IMR-90 (cell line): ENCODE measurements at places on chromosomes 6 and 20. TPM values are rescaled to one million over a fixed set of nuclear protein-coding genes. Genes with fewer than 3 reads are reported as not detected.

CAP2 gene
- total RNA-seq, result 14.5 and 16.1 TPM in 2 replicates

WFDC12 gene
- total RNA-seq, result not detected in 2 replicates

LY6G6C gene
- total RNA-seq, result not detected in 2 replicates

- H3K4me1 ChIP-seq, result no peaks in the 10 kb centered on the region
- H3K36me3 ChIP-seq, result no peaks in the 10 kb centered on the region
- peaks cover 11% of the 10 kb centered on the region for H3K27me3 ChIP-seq
- no peak overlapping the region for H3K27ac ChIP-seq
These were observed 199.3 kb downstream of the TFAP2C start for GRCh38 chr20:56828402-56828801.

DNA sequence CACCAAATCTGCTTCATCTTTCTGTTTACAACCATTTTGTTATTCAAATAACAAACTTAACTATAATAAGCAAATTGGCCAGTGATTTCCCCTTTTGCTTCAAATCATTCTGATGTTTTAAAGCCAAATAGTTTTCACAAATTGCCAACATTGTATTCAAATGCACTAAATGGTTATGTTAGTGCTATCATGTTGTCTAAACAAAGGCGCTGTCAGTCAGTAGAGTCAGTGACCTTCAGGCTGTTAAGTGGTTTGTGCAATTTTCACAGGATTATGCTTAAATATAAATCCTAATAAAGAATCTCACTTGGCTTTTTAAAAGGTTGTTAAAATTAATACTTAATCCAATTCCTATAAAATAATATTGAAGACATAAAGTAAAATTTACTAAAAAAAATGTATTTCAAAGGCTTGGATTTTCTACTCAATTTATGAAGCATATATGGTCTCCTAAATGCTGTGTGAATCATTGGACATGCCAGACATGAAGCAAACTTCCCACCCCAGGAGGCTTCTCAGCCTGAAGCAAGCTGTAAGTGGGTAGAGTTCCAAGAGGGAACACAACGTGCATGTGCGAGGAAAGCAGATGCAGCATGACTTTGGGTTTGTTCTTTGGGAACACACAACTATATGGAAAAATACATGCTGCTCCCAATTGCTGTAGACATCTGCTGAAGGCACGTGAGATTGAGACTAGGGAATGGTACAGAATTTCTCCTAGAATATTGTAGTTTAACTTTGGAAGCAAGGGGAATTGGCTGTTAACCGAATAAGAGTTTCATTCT, 54.9 kb downstream of the RSPO3 start:
- H3K4me1 ChIP-seq, result peaks cover 2% of the 10 kb centered on the region; the same call in 1 of the 2 replicates
- DNase-seq, result no peak
- no peak overlapping the region for H3K27ac ChIP-seq
- no peaks in the 10 kb centered on the region for H3K36me3 ChIP-seq
- H3K4me3 ChIP-seq, result no peak overlapping the region

DNA sequence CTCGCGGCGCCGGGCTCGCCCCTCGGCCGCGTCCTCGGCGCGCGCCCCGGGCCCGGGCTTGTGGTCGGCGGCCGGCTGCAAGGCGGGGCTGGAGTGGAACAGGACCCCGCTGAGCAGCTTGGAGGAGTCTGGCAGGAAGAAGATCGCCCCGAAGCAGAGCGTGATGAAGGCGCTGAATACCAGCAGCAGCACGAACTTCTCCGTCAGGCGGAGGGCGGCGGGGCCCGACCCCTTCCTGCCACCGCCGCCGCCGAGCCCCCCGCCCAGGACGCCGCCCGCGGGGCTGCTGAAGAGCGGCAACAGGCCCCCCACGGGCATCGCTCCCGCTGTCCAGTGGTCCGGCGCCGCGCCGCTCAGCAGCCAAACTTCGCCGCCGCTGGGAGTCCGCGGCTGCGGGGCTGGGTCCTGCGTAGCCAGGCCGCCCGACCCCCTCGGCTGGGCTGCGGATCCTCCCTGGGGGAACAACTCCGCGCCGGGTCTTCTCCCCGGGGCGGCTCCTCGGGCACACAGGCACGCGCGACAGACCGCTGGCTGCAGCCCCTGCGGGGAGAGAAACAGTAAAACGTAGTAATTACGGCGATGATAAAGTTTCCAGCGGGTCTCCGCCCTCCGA, 707 bp downstream of the MAN1A1 start:
- no peaks in the 10 kb centered on the region for H3K36me3 ChIP-seq
- peak; percentile 29 for DNase-seq
- H3K4me3 ChIP-seq, result peak overlapping the region; percentile 98
- H3K4me1 ChIP-seq, result peaks cover 5% of the 10 kb centered on the region; the same call in 1 of the 2 replicates
- peak overlapping the region; percentile 49; the same call in 1 of the 2 replicates for H3K27ac ChIP-seq

DNA sequence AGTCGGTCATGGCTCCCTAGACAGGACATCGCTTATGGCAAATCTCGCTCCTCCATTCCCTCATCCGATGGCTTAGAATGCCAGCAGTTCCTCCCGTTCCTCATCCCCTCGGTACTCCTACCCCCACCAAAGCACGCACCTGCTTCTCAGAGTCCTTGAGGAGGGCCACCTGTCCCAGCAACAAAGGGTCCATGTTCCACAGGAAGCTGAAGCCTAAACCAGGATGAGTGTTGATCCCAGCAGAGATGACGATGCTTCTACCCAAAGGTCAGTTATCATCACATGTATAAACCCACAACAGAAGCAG, 111.2 kb downstream of the THBS2 start:
- no peak overlapping the region for H3K27ac ChIP-seq
- no peaks in the 10 kb centered on the region for H3K36me3 ChIP-seq
- H3K4me3 ChIP-seq, result no peak overlapping the region
- no peaks in the 10 kb centered on the region for H3K27me3 ChIP-seq
- DNase-seq, result no peak

DNA sequence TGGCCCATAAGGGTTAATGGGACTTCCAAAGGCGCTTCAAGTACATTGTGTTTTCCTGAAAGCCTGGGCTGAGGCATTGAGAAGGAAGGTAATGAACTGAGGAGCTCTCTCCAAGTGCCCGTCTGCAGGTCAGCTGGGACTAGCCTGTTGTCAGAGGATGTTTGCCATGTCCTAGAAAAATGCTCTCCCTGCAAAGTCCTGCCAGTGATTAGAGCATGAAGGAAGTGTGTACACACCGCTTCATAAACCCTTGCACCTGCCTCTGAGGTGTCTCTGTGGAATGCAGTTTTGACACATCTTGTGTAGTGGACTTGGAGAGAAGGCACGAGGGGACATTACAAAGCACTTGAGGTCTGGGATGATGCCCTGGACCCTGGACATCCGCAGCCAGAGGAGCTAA, 506.7 kb downstream of the KIF16B start:
- H3K27ac ChIP-seq, result no peak overlapping the region
- DNase-seq, result no peak

- H3K36me3 ChIP-seq, result no peaks in the 10 kb centered on the region
- DNase-seq, result no peak
- H3K27me3 ChIP-seq, result no peaks in the 10 kb centered on the region
- no peaks in the 10 kb centered on the region for H3K4me1 ChIP-seq
- H3K27ac ChIP-seq, result no peak overlapping the region
- H3K4me3 ChIP-seq, result no peak overlapping the region
These were observed 580.0 kb upstream of the ZNF337 start for GRCh38 chr20:26276554-26277210.

- no peaks in the 10 kb centered on the region for H3K4me1 ChIP-seq
- H3K27ac ChIP-seq, result no peak overlapping the region
- no peaks in the 10 kb centered on the region for H3K36me3 ChIP-seq
- no peak for DNase-seq
- no peak overlapping the region for H3K4me3 ChIP-seq
These were observed 443.7 kb upstream of the BTBD3 start for GRCh38 chr20:11473983-11474382.

DNA sequence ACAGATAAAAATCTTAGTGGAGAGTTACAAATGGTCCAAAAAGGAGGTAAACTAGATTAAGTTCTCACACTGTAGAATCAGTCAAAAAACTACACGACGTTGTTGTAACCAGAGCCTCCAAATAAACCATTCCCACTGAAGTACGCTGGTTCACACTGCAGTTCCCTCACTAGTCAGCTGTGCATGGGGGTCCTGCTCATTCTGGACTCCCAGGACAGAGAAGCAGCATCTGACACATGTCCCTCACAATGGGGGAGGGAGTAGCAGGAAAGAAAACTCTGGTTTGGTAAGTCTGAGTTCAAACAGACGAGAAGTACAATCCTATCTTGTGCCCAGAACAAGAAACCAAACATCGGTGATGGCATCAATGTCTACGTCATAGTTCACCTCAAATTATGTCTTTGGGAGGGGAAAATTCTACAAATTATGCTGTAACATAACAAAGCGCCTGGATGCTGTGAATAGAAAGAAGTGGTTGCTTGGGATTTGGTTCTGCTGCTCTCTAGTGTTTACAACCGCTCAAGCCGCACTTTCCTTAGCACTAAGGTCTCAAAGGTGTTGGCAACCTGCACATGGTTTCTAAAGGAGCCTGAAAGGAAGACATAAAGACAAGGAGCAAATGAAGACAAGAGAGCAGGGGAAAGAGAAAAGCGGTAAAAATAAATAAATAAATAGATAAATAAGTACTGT, 208.0 kb downstream of the GMDS start:
- H3K27me3 ChIP-seq, result no peaks in the 10 kb centered on the region
- H3K4me3 ChIP-seq, result no peak overlapping the region
- H3K4me1 ChIP-seq, result peaks cover 7% of the 10 kb centered on the region; the same call in 1 of the 2 replicates
- H3K36me3 ChIP-seq, result no peaks in the 10 kb centered on the region
- no peak overlapping the region for H3K27ac ChIP-seq
